NCI-H345 (cell line): ENCODE measurements at places on chromosomes 3 and 15.

DNA sequence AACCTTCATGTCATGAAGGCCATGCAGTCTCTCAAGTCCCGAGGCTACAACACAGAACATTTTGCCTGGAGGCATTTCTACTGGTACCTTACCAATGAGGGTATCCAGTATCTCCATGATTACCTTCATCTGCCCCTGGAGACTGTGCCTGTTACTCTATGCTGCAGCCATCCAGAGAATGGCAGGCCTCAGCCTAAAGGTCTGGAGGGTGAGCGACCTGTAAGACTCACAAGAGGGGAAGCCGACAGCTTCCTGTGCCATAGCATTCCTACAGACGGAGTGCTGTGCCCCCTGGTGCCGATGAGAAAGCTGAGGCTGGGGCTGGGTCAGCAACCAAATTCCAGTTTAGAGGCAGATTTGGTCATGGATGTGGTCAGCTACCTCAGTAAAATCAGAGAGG, 51.3 kb upstream of the CADPS start:
- DNase-seq = no peak

DNA sequence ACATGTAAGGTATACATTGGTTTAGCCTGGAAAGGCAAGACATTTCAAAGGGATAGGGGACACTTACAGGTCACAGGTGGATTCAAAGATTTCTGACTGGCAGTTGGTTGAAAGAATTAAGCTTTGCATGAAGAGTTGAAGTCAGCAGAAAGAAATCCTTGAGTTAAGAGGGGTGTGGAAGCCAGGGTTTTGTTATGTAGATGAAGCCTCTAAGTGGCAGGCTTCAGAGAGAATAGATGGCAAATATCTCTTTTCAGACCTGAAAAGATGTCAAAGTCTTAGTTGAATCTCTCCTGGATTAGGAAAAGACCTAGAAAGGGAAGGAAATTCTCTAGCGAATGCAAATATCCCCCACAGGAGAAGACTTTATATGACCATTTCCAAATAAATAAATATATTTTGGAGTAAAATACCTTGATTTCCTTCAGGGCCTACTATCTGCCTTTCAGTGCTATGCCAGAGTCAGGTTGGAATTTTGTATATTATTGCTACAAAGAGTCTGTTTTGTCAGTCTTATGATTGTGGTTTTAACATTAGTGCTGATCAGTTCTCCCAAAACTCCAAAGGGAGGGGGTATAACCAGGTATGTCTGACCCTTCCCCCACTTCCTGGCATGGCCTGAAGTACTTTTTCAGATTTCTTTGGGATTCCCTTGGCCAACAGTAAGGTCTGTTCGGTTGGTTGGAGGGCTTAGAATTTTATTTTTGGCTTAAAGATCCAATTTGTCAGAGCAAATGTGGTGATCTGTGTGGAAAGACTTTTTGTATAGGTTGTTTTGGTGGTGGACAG, 286.4 kb downstream of the LRTM1 start:
- no peak for DNase-seq

GRCh38 chr3:23439080-23439479, 236.0 kb downstream of the UBE2E2 start:
- DNase-seq = no peak

DNA sequence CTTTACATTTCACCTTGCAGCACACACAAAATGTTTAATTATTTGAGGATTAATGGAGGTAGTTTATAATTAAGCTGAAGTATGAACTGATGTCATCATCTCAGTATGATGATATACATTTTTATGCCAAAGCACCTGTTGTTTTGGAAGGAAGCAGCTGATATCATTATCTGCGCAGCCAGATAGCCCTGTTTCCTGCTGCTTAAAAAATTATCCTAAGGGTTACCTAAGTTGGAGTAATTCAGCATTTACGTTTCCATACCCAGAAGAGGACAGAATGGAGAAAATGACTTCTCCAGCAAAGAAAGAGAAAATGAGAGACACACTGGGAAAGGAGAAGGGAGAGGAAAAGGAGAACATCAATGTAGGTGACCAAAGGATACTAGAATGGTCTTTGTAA, 370.3 kb upstream of the PLSCR5 start:
- DNase-seq = no peak

- no peak for DNase-seq
Observed at GRCh38 chr15:23616536-23616935, 31.1 kb downstream of the MAGEL2 start.

DNA sequence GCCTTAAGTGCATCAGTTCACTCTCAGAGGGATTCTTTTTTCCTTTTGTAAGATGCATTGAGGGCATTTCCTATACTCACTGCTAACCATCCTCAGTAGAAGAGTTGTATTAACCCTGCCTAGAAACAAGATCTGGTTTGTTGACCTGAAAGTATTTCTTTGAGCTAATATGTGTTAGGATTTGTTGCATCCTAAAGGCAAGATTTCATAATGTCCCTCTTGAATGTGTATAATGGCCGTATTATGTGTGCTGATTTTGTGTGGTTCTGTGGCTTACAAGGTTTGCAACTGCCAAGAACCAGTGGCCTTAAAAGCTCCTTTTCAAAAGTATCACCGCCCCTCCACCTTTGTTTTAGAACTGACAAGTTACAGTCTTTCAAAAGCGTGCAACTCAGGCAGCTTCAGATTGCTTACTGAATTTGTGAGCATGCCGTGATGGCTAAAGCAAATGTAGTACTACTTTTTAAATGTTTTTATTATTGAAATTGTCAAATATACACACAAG, 182.0 kb upstream of the BHLHE40 start:
- no peak for DNase-seq

DNA sequence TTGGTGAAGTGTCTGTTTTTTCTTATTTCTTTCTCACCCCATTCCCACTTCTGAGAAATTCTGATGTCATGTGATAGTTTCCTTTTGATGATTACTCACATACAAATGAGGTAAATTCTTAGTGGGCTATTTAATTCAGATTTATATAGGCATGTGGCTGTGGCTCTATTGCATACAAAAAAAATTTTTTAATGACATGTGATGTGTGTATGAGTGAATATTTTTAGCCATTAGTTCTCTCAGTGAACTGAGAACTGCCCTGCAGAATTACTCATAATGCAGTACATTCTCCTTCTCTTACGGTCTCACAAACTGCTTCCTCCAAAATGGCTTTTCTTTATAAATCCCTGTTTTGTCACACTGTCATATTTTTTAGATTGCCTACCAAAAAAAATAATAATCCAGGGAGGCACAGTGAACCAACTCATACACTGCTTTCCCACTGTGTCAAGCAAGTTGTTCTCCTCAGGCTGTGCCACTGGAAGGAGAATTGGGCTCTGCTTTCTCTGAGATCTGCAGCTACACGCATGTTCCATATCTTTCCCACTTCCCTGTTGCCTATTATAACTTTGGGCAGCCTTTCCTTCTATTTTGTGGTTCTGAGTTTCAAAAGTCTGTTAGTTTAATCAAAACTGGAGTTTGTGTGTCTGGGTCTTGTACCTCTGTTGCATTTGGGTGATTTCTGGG, 415.7 kb upstream of the THBS1 start:
- no peak for DNase-seq

GRCh38 chr15:49847423-49848281, 226.8 kb downstream of the DTWD1 start:
- DNase-seq = no peak

DNA sequence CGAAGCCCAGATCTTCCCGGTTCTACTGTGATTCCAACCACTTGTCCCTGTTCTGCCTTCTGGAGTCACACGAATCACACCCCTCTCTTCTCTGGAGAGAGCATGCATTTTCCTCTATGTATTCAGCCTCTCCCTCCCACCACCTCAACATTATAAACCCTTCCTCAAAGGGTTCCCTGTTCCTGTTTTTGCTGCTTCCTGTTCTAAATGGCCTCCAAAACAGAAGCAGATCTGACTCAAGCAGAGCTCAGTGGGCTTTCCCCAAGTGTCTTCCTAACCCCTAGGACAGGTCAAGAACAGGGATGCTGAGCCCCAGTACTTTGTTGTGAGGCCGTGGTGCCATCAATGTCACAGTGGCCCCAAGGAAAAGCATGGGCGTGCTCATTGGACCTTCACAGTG, 75.7 kb upstream of the ARNT2 start:
- DNase-seq = no peak

- DNase-seq = no peak
Observed at GRCh38 chr3:59808446-59808845, 758.6 kb upstream of the CFAP20DC start.

DNA sequence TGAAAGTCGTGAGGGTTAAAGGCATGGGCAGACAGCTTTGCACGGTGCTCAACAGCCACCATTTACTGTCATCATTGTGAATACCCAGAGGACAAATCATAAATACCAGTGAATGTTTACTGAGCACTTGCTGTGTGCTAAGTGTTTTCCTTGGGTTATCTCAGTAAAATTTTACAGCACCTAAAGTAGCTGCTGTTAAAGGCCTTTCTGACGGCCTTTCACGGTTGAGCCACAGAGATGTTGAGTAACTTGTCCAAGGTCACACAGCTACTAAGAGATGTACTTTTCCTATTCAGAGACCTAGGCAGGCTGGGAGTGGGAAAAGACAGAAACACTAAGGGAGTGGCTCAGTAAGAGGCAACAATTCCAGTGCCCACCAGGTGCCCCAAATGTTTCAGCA, 393 bp upstream of the CPNE9 start:
- no peak for DNase-seq

DNA sequence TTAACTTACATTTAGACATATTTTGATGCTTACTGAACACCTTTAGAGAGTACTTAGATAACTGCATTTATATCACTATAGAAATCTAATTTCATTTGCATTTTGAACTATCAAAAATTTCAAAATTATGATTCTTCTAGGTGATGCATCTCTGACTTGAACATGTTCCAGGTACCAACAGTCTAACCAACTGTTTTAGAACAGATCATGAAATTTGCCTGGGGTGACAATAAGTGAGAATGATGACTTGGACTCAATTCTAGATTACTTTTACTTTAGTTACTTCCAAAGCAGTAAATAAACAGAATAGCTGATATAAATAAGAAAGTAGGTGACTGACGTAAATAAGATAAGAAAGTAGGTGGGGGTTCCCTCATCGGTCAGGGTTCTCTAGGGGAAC, 307.8 kb downstream of the BCHE start:
- no peak for DNase-seq

DNA sequence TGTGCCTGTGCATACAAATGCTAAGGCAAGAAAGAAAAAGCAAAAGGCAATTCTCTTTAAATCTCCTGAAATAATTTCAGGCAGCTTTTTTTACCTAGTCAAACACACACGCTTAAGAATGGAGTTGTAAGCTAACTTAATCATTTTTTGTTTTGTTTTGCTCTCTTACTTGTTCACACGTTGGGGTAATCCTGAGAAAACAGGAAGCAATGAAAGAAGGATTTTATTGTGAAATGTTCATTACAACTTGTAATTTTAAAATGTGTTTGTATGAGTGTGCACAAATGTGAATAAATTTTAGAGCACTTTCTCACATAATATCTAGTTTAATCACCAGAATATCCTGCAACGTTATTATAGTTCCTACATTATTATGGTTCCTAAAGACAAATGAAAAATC, 263.8 kb downstream of the LPP start:
- no peak for DNase-seq

DNA sequence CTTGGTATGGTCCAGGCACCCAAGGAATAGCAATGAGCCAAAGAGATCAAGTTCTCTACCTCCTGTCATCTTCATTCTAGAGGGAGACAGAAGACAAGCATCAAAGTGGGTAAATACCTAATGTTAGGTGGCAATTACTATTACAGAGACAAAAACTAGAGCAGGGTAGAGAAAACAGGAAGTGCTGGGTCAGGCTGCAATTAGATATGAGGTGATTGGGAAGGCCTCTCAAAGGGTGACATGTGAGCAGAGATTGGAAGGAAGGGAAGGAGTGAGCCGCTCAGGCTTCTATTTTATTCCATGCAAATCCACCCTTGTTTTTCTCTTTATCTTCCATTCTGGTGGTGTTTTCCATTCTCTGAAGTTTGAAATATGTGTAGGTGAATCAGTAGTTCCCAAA, 37.4 kb downstream of the EBLN2 start:
- no peak for DNase-seq

GRCh38 chr3:124860599-124860998, 26.6 kb downstream of the ITGB5 start:
- no peak for DNase-seq

DNA sequence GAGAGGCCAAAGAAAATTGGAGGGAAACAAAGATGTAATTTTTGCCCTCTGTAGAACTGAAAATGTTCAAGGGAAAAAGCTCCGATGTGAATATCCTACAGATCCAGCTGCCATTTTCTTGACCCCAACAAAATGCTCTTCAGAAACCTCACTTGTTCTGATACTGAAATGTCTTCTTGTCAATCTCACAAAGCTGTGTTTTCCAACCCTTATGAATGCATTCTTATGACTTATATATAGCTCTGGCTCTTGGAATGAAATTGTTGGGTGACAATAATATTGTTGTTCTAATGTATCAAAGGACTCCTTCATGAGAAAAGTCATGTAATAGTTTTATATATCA, 157.1 kb upstream of the TGFBR2 start:
- DNase-seq = no peak

GRCh38 chr15:58467121-58467721, 35.4 kb downstream of the LIPC start:
- no peak for DNase-seq

GRCh38 chr15:62112616-62113593, 46.1 kb downstream of the C2CD4A start:
- no peak for DNase-seq

DNA sequence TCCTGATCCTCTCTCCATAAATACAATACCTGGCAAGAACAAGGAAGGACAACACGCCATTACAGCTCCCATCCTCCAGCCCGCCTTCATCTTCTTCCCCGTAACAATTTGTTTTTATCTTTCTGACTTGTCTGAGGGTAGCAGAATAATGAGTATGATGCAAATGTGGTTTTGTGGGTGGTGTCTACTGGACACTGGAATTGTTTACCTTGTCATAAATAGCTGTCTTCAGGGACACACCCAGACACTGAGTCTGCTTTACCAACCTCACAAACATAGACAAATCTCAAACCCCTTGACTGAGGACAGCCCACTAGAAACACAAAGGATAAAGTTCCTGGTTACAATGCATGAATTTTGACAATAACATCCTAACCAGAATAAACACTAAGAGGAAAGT, 13.4 kb downstream of the WDR72 start:
- DNase-seq = peak; percentile 32

DNA sequence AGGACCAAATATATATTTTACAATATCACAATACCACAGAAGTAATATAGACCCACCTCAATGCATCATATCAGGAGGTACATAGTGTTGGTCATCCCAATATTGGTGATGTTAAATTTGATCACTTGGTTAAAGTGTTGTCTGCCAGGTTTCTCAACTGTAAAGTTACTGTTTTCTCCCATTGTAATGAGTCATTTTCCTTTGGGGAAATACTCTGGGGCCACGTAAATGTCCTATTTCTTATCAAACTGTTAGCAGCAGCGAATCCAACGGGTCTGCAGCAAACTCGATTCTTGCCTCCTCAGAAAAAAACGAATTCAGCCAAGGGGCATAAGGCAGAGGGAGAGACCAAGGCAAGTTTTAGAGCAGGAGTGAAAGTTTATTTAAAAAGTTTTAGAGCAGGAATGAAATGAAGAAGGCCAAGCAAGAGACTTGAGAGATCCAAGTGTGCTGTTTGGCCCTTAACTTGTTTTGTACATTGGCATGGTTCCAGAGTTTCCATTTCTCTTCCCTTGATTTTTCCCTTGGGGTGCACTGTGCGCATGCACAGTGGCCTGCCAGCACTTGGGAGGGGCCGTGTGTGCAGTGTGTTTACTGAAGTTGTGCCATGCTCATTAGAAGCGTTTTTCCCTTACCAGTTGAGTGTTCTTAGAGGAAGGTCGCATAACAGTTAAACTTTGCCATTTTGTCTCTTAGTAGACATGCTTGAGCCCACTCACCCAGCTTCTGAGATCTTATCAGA, 512.5 kb downstream of the AGBL1 start:
- DNase-seq = no peak
